ENCODE measurements at places on chromosomes 12 and 14. TPM values are rescaled to one million over a fixed set of nuclear protein-coding genes. Genes with fewer than 3 reads are reported as not detected.

- DNase-seq: peak; percentile 61
Observed at GRCh38 chr12:6336889-6337853, 4.7 kb downstream of the TNFRSF1A start.

DNA sequence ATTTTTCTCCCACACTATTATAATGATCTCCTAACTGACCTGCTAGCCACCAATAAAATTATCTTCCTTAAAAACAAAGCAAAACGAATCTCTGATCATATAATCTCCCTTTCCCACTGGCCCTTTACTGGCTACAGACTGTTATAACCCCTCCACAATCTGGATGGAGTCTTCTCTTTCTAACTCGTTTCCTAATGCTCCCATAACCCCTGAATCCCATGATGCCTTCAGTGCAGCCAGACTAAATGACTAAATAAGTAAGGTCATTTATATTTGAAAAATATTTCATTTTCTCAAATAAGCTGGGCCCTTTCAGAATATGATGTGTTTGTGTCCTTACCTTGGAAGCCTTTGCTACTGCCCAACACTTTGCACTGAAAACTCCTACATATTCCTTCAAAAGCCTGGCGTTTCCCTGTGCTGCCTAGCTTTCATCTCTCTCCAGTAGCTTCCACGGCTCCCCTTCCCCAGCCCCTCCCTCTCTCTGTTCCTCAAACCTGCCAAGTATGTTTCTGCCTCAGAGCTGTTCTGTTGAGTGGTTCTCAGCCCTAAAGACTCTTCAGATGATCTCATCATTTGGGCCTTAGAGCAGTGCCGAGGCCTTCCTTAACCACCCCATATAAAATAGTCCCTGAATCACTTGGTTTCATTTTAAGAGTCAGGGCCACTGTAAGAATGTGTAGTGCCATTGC lies 91.7 kb downstream of the MYRFL start:
- no peak for DNase-seq

The CLEC6A gene
- not detected for total RNA-seq

DNA sequence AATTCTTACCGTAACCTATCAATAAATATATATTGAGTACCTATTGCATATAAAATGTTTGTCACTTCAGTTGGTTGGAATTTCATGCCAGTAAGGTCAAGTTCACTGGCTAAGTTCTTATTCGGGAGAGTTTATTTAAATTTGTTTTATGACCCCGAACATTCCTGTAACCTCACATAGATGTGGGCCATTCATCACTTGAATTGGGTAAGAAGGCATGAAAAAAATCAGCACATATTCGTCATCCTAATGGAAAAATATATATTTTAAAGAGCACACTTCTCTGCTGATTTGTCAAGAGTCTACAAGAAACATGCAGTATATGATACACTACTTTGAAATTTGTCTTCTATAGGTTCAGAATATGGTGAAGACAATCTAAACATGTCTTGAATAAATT lies 263.4 kb downstream of the CCDC91 start:
- no peak for DNase-seq

The CACNA1C gene
- 1.4 TPM for total RNA-seq

DNA sequence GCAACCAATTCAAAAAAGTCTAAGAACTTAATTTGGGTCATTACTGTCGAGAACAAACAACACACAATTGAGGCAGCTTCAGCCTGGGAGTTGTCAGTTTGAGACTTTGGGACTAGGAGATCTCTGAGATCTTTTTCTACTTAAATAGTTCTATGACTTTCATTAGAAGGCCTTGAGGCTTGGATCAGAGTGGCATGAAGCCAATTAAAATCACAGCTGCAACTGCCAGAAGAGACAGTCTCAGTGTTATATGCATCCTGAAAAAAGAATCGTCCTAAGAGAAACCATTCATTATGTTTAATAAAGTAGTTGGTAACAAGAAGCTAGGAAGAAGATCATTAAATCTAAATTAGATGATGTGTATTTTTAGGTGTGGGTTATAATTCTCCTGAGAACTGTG lies 170.8 kb upstream of the RASSF8 start:
- DNase-seq: no peak

The CLEC9A gene
- not detected for total RNA-seq

DNA sequence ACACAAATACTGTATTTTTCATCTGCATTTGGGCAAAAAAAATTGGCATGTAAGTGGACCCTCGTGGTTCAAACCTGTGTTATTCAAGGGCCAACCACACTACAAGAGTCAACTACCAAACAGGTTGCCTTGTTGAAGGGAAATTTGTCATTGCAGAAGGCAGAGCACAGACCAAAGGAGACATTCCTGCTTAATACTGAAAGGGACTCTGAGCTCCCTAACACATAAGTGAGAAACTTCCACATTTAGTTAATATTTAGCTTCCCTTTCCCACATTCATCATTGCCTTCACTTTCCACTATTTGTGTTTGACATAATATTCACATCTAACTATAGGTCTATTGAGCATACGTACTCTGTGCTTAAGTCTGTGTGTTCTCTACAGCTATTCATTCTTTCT lies 266.9 kb downstream of the KCNH5 start:
- no peak for DNase-seq

- no peak for DNase-seq
Observed at GRCh38 chr14:101470266-101470665, 91.0 kb upstream of the DIO3 start.

The KITLG gene
- 23.4 TPM for total RNA-seq

DNA sequence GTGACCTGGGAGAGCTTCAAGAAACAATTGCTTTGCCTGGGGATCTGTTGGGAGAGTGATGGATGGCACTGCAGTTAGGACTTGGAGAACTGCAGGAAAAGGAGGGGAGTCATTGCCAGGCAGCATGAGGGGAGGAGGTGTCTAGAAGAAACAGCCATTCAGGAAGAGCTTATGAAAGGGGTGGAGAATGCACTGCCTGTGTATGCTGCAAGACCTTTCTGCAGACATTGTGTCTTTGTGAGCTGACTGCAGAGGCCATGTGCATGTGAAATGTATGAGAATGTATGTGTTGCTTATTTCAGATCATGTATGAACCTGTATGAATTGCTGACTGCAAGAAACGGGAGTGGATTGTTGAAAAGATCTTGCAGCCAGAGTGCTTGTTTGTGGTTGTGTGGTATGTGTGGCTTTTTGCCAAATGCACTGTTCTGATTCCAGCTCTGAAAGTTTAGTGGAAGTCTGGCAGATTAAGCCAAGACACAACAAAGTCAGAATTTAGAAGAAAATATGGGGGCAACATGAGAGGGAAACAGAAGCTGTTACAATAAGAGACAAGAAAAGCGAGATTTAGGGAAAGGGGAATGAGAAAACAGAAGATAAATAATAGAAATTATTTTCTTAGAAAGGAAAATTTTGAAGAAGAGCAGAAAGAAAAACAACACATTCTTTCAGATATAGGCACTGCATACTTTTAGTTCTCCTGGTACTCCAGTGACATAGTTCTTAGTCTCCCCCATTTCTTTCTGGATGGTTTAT lies 9.8 kb upstream of the RIMKLB start:
- DNase-seq: peak; percentile 59

The TAS2R19 gene
- total RNA-seq: not detected

DNA sequence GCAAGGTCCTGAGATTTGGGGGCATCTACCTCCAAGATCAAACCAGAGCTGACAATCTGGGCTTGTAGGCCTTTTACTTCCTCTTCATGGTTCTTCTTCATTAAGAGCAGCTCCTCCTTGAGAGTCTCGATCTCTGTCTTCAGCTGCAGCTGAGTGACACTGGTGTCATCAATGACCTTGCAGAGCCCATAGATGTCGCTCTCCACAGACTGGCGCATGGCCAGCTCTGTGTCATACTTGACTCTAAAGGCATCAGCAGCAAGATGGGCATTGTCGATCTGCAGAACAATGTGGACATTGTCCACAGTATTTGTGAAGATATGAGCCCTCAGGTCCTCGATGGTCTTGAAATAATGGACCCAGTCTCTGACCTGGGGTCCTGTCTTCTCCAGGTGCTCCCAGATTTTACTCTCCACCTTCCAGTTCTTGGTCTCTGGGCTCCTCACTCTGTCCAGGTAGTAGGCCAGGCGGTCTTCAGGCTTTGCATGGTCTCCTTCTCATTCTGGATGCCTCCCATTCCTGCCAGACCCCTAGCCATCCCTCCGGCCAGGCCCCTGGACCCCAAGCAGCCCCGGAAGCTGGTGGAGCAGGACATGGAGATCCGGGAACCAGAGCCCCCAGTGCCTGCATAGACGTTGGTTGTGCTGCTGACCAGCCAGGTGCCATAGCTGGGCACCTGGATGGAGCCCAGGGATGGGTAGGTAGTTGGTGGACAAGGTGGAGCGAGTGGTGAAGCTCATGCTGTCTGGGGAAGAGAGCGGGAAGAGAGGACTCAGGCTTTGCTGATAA lies 141.0 kb downstream of the MSRB3 start:
- DNase-seq: no peak

- DNase-seq: no peak
Observed at GRCh38 chr14:105387530-105387922, 10.8 kb upstream of the TEX22 start.

The ITPK1 gene
- 39.9 TPM for total RNA-seq

DNA sequence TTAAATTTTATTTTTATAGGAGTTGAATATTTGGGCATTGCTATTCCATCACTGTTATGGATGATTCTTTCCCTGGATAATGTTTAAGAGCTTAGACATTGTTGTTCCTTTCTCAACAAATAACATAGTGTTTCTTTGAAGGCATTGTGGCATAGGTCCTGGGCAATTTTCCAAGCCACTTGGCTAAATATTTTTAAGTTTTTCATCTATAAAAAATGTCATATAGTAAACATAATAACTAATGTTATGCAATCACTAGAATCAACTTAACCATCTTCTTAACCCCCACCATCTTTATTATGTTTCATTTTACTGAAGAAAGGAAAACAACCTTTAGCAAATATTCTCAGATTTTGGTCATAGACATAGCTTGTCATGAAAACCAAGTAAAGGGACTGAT lies 600.6 kb upstream of the LMO3 start:
- no peak for DNase-seq

The AQP5 gene
- total RNA-seq: not detected

The SETD3 gene
- 37.8 TPM for total RNA-seq

DNA sequence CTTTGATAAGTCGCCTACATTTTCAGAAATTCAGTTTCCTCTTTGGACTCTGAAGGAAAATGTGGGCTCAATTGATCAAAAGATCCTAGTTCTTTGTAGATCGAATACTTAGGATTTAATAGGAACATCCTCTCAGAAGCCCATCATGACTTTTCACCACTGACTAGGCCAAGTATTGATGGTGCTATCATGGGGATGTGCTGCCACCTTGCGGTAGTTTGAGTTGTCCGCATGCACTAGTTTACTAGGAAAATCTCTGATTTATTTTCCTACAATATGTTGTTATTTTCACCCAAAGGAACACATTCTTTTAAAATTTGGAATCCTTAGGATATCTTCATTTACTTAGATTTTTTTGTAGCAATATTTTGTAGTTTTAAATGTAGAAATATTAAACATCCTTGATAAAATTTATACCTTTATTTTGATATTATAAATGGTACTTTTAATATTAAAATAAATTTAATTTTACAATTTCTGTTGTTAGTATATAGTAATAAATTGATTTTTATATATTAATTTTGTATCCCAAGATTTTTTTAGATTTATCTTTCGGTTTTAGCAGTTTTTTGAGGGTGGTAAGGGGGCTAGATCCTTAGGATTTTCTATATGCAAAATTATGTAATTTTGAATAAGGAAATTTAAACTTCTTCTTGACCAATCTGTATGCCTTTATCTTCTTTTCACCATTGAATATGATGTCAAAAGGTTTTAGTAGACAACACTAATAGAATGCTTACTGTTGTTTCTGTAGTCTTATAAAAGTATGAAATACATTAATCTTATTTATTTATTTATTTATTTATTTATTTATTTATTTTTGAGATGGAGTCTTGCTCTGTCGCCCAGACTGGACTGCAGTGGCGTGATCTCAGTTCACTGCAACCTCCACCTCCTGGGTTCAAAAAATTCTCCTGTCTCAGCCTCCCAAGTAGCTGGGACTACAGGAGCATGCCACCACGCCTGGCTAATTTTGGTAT lies 52.9 kb upstream of the OR9K2 start:
- peak; percentile 45 for DNase-seq

- DNase-seq: no peak
Observed at GRCh38 chr12:49585477-49586459, 17.8 kb upstream of the MCRS1 start.

DNA sequence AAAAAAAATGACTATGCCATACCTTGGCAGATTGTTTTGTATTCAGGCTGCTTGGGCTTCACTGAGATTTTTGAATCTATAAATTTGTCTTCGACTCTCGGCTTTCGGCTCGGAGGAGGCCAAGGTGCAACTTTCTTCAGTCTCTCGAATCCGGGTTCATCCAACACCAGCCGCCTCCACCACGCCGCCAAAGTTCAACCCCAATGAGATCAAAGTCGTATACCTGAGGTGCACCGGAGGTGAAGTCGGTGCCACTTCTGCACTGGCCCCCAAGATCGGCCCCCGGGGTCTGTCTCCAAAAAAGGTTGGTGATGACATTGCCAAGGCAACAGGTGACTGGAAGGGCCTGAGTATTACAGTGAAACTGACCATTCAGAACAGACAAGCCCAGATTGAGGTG lies 12.4 kb upstream of the SPPL3 start:
- no peak for DNase-seq

DNA sequence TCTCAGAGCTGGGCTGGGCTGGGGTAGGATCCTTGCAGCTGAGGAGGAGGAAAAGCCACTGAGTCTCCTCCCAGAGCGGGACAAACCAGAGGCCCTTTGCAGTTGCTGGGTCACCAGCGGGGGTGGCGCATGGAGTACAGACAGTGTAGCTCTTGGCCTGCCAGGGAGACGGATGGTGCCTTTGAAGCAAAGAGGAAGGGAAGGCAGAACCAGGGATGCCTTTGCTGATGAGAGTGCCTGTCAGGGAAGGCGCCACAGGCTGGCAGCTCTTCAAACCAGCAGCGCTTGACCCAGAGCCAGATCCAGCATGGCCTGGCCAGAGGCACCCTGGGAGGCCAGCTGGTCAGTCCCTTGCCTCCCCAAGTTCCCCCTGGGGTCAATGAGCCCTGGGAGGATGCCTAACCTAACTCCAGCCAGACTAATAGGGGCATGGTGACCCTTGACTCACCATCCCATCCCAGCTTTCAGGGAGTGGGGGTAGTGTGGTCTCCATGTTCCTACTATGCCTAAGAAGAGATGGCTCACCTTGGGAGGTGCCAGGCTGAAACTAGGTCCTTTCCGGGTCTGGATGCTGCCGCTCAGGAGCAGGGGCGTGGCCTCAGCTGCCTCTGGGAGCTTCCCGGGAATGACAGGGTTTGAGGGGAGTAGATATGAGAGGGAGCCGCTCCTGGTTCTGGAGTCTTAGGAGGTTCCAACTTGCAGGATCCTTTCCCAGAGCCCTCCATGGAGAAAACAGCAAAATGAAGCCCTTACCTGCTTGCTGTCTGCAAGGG lies 19.8 kb downstream of the VASH1 start:
- no peak for DNase-seq

- no peak for DNase-seq
Observed at GRCh38 chr12:95088379-95088778, 15.0 kb upstream of the NR2C1 start.

DNA sequence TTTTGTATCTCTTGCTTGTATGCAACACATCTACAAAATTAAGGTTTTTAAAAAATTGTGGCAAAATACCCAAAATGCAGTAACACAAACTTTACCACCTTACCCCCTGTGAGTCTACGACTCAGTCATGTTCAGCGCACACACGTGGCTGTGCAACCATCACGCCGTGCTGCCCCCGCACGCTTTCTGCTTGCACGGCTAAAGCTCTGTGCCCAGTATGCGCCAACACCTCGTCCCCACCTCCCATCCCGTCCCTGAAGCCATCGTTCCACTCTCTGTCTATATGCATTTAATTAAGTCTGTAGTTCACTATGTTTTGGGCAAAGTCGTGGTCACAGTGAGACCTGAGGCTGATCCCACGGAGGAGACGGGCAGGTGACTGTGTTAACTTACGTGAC lies 36.4 kb downstream of the FZD10 start:
- DNase-seq: no peak

GRCh38 chr14:24846261-24846660 lies 203.7 kb downstream of the STXBP6 start:
- no peak for DNase-seq
